Right lung (tissue), 10 donors: ENCODE measurements at places on chromosomes 1 and 21. TPM values are rescaled to one million over a fixed set of nuclear protein-coding genes. Genes with fewer than 3 reads are reported as not detected.

- DNase-seq: no peak
Observed at GRCh38 chr1:57422271-57423134, 1.4 kb downstream of the DAB1 start.

GRCh38 chr1:28775121-28775942 lies 36.6 kb upstream of the OPRD1 start:
- peak; percentile 65 for DNase-seq

DNA sequence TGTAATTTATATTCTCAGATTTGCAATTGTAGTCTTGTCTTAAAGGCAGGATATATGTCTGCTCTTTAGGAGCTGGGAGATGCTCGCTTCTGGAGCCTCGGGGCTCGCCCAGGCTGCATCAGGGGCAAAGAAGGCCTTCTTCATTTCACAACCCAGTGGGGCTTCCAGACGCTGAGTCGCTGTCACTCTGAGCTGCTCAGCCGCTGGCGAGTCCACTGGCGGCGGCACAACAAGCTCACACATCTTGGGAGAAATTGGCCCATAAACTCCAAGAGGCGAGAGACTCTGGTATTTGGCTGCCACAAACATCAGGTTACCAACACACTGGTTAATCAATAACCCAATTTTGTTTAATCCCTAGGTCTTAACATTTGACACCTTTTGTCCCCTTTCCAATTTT lies 216.6 kb downstream of the ATG4C start:
- DNase-seq: no peak

DNA sequence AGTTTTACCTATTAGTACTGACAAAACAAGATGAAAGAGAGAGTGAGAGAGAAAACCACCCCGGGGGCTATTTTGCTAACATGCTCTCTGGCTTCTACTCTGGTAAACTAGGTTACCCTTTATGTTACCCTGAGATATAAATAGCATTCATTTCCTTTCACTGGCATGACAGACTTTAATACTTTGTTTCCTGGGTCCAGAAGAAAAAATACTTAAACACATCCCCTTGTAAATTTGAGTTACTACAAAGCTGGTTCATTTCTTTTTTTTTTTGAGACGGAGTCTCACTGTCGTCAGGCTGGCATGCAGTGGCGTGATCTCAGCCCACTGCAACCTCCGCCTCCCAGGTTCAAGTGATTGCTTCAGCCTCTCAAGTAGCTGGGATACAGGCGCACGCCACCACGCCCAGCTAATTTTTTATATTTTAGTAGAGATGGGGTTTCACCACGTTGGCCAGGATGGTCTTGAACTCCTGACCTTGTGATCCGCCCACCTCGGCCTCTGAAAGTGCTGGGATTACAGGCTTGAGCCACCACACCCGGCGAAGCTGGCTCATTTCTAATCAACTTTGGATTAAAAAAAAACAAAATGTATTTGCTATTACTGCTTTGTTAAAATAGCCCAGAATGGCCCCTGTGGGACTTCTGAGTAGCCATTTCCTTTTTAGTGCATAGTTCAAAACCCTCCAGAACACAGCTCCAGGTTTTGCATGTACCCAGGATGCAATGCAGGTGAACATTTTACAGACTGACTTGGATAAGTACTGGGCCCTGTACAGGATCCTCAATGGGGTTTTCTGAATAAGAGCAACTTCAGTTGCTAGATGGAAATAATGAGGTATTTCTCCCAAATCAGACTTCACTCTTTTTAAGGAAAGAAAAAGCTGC lies 20.6 kb downstream of the INPP5B start:
- no peak for DNase-seq

DNA sequence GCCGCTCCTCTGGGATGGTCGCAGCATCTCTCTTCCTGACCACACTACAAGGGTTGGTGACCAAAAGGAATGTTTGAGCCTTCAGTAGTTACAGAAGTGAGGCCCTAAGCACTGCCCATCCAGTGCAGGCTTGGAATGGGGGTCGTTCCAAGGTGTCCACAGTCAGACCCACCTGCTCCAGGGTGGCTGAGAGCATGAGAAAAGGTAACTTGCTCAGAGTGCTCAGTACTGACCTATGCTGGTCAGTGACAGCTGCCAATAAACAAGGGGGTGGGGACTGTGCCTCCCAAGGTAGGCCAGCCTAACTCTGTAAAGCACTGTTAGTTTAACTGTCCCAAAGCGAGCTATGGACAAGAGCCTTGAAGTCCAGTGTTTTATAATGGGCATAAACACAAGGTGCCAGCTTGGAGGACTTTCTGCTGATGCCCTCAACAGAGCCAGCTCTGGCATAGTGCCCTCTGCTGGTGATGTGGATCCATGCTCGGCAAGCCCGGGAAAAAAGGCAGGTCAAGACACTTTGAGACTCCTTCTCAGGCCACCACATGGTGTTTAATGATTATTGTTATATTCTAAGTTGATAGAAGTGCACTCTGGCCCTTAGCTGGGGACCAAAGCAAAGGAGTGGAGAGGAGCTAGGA lies 78.1 kb upstream of the DNAH14 start:
- DNase-seq: no peak

DNA sequence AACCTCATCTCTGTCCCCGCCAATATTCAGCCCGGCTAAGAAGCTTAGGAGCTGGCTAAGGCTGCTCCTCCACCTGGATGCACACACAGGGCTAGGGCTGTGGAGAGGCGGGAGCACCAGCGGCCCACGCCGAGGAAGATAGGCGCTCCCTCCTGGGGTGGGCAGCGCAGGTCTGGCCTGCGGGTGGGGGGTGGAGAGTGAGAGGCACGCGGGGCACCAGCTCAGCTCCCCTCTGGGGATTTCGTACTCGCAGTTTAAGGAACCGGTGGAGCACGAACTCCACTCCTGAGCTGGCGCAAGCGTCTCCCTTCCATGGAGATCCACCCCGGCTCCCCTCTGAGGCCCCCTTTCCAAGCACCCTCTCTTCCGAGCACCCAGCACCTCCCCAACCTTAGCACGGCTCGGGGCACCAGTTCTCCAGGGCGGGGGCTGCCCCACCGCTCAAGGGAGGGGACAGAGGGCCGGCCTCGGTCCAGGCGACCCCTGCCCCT lies 433 bp upstream of the KAZN start:
- DNase-seq: no peak

SLC44A5 gene
- polyA plus RNA-seq: 1.0 TPM

DNA sequence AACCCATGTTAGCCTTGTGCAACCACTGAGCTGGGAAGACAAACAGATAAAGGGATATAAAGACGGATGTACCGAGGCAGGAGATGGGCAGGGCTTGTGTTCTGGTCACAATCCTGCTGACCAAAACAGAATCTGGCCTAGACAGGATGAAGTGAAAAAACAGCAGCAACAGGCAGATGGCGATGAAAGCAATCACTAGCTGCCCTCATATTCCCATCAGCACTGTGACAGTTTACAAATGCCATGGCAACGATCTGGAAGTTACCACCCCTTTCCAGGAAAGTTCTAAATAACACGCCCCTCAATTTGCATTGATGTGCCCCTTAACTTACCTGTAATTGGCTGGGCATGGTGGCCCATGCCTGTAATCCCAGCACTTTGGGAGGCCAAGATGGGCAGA lies 40.6 kb upstream of the CD46 start:
- no peak for DNase-seq

DNA sequence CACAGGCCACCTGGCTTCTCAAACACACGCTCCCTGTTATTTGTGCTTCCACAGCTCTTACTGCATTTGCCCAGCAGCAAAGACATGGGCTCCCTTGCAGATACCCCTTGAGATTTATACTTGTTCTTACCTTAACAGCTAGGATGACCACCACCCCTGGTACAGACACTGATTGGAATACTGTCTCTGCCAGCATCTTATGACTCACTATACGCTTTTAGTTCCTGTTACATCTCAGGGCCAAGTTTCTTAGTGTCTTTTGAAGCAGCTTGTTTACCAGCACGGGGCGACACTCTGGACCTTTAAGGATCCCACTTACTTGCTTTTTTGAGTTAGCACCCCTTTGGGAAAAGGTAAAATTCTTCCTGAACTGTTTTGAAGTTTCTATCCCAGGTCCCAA lies 874.8 kb downstream of the KCNT2 start:
- no peak for DNase-seq

DNA sequence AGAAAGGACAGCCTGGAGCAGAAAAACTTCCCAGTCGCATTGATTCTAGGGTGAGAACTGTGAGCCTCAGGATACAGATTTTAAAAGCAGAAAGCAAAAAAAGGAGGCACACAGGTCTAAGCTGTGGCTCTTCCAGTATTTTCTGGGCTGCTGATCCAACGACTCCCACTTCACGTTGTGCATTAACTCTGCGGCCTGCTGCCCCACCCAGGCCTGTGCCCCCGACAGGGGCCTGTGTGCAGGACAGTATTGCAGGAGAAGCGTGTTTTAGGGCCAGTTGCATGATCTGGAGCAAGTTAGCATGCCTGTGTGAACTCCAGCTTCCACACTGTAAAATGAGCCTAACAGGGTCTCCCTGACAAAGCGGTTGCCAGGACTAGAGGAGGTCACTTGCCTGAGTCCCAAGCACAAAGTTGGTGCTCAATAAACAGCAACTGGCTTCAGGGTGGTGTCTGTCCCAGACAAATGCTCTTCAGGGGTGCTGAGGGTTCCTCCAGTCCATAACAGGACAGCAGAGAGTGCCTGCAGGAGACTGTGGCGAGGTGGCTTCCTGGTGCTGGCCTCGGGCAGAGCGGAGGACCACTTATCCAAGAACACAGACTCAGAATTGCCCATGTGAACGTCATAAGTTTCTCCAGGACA lies 66.8 kb upstream of the RAB4A start:
- DNase-seq: no peak

GRCh38 chr1:206982216-206982615 lies 12.0 kb upstream of the FCAMR start:
- no peak for DNase-seq

DNA sequence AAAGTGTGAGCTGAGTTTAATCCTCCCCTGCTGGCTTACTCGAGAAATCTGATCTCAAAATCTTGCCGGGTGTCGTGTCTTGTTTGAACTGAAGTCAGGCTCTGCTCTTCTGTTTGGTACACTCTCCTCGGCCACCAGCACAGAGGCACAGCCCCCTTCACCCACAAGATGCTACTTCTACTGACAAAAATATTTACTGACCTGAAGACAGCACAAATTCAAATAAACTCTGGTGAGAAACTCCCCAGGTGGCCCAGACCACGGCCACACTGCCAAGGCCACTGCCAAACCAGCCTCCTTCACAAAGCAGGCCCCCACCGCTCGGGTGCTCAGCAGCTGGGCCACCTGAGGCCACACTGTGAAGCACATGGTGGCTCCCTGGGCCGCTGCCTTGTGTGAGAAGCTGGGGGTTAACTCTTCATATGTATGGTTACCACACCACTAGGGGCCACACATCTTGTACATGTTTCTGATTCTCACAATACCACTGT lies 80.6 kb downstream of the TGFBR3 start:
- no peak for DNase-seq

CAMSAP2 gene
- 50.9 TPM for polyA plus RNA-seq

- no peak for DNase-seq
Observed at GRCh38 chr1:19533626-19534025, 48.3 kb upstream of the CAPZB start.

TAS1R3 gene
- 0.27 TPM for polyA plus RNA-seq

DNA sequence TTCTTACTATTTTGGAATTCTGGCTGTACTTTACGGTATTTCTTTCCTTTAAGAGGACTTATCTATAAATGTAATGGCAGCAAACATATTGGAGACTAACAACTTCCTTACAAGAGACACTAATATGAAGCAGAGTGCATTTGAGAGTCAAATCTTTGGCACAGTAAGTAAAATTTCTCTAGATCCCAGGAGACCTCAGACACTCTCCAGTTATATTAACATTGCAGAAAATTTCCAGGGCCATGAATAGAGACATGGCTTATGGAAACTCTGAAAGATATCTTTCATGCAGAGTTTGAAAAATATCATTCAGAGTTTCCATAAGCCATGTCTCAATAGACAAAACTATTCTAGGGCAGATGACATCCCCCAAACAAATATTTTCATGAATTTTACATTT lies 51.2 kb downstream of the IL23R start:
- no peak for DNase-seq

GRCh38 chr1:229554886-229555621 lies 3.5 kb downstream of the ABCB10 start:
- no peak for DNase-seq

- DNase-seq: no peak
Observed at GRCh38 chr1:7942214-7942921, 1.7 kb upstream of the TNFRSF9 start.

DNA sequence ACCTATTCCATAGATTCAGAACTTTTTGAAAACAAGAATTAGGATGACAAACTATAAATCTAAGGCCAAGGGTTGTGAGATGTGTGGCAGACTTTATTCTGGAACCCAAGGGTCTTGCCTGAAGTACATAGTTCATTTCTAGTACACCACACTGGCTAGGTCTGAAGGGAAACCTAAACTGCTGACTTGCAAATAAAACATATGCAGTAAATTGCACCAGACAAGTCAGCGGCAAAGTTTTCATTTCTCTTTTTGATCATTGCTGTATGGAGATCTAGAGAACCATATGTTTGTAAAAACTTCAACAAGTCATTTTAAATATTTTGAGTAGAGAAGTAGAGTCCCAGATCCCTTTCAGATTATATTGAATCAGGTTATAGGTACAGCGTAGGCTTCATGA lies 43.9 kb downstream of the TNFSF4 start:
- DNase-seq: no peak

DNA sequence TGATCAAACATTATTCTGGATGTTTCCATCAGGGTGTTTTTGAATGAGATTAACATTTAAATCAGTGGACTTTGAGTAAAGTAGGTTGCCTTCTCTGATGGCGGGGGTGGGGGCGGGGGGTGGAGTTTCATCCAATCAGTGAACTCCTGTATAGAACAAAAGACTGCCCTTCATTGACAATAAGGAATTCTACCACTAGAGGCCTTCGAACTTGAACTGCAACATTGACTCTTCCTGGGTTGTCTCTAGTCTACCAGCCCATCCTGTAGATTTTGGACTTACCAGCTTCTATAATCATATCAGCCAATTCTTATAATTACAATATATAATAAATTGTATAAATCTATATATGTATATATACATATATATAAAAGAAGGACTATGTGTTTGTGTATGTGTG lies 520.4 kb upstream of the CXADR start:
- DNase-seq: no peak

GRCh38 chr1:79749607-79750006 lies 743.1 kb upstream of the ADGRL4 start:
- DNase-seq: no peak

RNU1-2 gene
- polyA plus RNA-seq: not detected

GRCh38 chr1:212291505-212292134 lies 6.4 kb downstream of the PPP2R5A start:
- peak; percentile 42 for DNase-seq

GRCh38 chr1:161225178-161225533 lies 704 bp upstream of the TOMM40L start:
- no peak for DNase-seq

DNA sequence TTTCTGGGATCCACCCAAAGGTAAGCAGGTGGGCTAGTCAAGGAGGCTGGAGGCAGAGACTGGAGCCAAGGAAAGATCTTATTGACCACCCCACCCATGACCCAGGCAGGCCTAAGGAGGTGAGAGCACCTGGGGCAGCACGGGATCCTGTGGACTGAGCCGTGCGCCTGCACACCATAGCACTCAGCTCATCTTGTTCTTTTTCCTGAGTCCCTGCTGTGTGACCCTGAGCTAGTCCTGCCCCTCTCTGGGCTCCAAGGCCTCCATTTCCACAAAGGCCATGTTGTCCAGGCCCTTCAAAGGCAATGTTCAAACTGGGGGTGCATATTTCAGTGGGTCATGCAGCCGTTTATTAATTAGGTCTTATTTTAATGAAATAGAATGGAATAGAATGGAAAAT lies 7.2 kb downstream of the FAM131C start:
- DNase-seq: no peak
